ENCODE measurements at places on chromosomes 4 and X.

DNA sequence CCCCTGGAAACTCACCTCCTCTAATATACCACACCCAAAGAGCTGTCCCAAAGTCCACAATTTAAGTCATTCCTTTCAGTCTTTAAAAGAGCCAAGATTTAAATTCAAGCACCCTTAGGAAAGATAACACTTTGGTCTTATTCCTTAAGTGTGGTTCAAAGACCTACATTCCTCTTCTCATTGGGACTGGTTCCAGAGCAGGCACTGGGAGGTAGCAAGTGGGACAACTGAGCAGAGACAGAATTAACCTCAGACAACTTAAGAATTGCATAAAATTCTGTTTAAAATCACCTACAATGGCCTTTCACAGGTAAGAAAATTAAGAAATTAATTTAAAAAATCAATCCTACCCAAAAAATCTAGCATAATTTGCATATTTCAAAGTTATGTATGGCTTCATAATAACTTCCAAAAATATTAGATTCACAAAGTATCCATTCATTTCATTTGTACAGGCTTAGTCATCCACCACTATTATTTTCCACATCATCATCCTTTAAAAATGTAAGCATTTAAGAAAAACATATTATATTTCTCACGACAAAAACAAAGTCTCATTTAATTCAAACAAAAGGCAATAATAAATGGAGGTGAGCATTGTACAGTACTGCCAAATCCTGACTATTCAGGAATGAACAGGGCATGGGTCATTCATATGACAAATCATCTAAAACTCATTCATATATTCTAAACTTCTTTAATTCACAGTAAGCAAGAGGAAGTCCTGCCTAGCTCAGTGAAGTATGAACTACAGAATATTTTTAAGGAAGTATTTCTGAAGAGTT is 13.6 kb downstream of the PRSS12 start:
- DNase-seq: no peak

GRCh38 chr4:74547042-74547441 is 102.1 kb downstream of the AREG start:
- no peak for DNase-seq

DNA sequence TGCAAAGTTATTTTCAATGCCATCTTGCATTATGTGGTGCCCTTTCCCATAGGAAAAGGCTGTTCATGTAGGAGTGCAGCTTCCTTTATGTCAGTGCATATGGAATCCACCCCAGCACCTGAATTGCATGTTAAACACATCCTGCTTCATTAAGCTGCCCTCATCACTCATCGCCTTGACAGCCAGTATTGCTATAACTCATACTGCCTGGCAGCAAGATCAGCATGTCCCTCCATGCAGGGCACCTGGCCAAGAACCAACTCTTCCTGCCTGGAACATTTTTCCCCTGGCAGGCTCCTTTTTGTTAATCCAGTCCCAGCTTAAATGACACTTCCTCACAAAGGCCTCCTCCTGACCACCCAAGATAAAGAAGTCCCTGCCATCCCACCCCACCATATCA is 23.5 kb upstream of the CA5B start:
- DNase-seq: no peak

DNA sequence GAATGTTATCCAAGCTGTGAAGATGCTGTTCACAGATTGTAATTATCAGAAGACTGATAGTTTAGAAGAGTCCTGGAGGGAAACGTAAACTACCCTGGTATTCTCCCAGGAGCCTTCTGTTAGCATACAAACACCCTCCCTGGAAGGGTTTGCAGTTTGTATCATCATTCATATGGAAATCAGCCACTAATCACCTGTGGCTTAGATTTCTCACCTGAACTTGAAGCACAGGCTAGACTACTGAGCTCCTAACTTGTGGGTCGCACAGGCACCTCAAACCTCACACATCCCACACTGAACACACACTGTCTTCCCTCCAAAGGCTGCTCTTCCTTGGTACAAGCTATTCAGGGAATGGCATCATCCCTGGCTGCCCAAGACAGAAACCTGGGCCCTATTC is 30.7 kb downstream of the SHISA3 start:
- no peak for DNase-seq

DNA sequence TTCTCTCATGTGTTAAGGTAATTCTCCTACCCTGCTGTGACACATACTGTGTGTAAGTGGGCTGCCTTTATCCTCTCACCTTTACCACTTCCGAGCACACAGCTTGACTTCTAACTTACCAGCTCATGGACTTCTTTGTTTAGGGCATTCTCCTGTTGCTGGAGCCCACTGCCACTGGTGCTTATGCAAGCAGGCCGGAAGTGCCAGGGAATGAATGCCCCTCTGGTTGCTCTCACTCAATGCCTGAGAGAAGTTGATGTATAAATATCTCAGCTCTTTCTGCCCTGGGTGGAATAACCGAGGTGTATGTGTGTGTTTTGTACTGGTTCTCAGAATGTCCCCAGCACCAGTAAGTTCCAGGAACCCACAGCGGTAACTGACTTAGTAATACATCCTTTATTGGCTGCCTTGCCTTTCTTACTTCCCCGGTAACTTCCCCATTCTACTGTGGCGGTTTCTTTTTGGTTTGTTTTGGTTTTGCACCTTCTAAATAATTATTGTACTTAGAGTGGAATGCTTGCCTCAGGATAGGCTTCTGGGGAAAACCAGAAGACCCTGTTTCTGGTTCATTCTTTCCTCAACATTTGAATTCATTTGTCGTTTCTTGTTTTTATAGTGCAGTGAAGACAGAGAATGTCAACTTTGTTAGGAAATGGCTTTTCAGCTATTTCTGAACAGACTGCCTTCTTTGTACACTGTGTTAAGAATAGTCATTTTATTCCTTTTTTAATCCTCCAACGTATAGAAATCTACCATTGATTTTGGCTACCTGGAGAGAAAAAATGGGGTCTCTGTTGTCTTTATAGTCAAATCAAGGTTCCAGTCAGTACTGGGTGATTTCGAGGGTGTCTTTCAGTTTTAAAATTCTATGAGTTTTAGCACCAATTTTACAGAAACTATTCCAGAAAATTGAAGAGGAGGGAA is 45.4 kb downstream of the CXorf58 start:
- DNase-seq: no peak

GRCh38 chr4:7104366-7105031 is 36.6 kb upstream of the GRPEL1 start:
- DNase-seq: no peak

GRCh38 chr4:86935853-86936733 is 1.3 kb downstream of the AFF1 start:
- peak; percentile 38 for DNase-seq

DNA sequence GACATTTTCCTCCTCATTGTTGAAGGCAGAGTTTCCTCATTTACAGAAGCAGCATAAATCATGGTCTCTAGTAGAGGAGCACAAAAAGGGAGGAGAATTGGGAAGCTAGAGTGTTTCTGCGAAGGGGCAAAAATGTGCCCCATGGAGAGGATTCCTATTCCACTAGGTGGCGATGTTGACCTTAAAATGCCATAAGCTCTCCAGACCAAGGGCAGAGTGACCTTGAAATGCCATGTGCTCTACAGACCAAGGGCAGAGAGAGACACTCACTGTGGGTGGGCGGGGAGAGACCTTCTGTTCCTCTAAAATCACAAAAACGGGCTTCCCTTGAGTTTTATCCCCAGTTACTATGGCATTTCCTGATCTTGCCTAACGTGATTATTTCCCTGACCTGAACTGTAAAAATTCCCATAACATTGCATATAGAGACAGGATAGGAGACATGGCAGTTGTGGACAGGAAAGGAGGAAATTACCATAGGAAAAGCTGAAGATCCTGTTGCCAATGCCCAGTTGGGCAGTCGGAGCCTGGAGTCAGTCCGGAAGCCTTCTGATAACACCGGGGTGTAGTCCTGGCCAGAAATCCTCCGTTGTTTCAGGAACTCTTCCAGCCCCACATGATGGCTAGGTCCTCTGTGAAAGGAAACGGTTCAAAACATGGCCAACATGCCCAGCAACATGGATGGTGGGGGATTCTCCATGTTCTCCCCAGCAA is 567.7 kb downstream of the MAGEB5 start:
- DNase-seq: no peak

DNA sequence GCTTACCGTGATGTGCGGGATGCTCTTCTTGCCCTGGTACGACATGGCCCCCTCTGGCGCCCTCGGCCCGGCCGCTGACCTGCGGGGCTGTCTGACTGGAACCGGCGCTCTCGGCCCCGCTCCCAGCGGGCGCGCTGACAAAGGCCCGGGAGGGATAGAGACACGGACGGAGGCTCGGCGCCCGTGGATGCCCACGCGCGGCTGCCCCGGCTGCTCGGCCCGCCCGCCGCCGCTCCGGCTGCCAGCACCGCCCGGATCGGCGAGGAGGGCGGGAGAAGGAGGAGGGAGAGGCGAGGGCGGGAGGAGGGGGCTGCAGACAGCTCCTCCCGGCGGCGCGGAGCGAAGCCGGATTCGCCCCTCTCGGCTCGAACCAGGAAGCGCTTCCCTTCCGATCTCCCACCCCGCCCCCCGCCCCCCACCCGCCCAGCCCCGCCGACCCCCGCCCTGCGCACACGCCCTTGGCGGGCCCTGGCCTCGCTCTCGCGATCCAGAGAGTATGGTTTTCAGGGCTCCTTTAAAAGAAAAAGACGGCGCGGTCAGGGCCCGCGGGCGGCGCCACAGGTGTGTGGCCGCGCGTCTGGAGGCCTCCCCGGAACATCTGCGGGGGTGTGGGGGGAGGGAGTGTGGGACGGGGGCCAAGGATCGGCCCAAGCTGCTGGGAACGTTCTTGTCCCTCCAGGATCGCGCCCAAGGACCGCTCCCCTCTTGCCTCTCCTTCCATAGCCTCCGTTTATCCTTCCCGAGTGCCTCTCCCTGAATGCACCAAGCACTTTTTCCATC is 4.5 kb downstream of the CRMP1 start:
- DNase-seq: peak; percentile 67

DNA sequence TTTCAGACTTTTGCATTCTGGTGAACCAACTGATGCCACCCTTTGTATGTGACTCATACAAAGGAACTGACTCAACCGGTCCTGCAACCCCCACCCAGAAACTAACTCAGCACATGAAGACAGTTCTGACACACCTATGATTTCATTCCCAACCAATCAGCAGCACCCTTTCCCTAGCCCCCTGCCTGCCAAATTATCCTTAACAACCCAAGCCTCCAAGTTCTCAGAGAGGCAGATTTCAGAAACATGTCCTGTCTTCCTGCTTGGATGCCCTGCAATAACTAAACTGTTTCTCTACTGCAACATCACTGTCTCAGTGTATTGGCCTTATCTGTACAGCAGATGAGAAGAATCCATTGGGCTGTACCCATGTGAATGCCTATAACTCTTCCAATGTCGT is 284.7 kb downstream of the CAMK2D start:
- DNase-seq: no peak

GRCh38 chr4:3430524-3430923 is 11.2 kb upstream of the HGFAC start:
- no peak for DNase-seq

DNA sequence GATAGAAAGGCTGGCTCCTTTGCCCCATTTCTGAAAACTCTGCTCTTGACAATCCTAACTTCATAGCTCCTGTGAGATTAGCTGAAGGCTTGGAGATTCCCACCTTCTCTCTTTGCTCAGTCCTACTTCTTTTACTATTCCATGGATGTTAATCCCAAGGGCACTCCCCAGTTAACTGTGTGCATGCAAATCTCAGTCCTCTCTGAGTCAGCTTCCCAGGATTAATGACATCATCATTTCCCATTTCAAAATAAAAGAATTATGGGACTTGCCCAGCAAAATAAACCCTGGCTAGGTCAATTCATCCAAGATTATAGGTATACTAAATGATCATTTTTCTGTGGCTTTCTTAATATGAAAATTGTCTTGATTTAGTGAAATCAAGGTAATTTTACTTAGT is 328.6 kb upstream of the NR3C2 start:
- DNase-seq: no peak

DNA sequence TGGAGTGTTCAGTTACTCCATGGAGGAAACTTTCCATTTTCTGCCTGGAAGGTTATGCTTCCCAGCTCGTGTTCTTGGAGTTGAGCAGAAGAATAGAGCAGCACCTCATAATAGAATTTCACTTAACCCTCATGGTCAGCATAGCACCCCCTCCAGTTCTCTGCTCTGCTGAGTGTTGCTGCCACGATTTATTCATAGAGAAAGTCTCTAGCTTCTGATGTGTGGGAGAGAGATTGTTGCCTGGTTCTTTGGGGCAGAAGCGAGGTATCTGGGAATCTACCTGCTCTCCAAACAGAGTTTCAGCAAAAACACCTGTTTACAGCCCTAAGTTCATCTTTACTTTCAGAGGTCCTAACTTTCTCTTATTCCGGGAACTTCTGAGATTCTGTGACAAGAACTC is 3.9 kb upstream of the DTHD1 start:
- DNase-seq: no peak

- DNase-seq: no peak
Observed at GRCh38 chr4:175560604-175561003, 251.5 kb downstream of the GPM6A start.

GRCh38 chrX:17736856-17737709 is at the start of gene SCML1:
SCML1 (plus strand) TSS chrX:17737493; CDS start chrX:17744187, 6,694 bp downstream.
- DNase-seq: peak; percentile 97

DNA sequence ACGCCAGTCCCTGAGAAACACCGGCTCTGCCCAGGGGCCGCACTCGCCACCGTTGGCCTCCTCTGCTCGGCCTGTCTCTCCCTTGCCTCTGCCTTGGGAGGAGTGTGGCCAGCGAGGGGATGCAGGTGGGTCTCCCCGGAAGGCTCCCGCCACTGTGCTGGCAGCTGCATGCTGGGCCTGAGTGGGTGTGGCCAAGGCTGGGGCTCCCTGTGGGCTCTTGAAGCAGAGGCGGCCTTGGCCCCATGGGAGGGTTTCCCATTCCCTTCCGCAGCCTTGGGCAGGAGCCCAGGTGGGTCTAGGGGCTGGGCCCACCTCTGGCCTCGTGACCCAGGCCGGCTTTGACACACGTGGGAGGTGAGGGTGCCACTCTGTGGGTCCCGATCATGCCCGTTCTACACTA is 19.1 kb downstream of the FGFRL1 start:
- DNase-seq: no peak

- DNase-seq: no peak
Observed at GRCh38 chr4:183038436-183038835, 60.6 kb upstream of the WWC2 start.

DNA sequence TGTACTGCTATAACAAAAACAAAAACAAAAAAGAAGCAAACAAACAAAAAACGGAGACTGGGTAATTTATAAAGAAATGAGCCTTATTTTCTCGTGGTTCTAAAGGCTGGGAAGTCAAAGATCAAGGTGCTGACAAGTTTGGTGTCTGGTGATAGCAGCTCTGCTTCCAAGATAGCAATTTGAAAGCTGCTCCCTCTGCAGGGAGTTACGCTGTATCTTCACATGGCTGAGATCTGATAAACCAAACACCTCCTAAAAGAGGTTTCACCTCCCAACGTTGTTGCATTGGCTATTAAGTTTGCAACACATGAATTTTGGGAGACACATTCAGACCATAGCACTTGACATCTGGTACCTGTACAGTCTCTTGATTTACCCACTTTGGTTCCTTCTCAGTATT is 854.2 kb downstream of the CENPC start:
- DNase-seq: no peak

DNA sequence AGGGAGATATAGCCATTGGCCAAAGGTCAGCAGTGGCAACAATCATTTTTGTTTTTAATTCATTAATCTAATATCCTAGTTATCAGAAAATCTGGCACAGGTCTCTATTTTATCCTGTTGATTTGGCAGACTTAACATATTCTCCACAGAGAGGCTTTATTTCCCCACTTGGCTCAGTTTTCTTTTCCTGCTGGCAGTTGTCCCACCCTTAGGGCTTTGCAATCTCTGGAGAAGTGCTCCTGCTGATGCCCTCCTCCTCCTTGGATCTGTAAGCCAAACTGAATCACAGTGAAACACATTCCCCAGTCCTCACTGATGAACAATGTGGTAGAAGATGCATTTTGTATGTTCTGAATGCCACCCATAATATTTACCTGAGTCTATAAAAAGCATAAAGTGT is 889.7 kb downstream of the PDHA2 start:
- DNase-seq: no peak
